ENCODE measurements at places on chromosomes 3 and 15. TPM values are rescaled to one million over a fixed set of nuclear protein-coding genes. Genes with fewer than 3 reads are reported as not detected.

- DNase-seq: no peak
Measured at GRCh38 chr15:25671132-25671531, 192.0 kb downstream of the ATP10A start.

GRCh38 chr3:41503998-41504623 is 304.8 kb downstream of the CTNNB1 start:
- DNase-seq: no peak

DNA sequence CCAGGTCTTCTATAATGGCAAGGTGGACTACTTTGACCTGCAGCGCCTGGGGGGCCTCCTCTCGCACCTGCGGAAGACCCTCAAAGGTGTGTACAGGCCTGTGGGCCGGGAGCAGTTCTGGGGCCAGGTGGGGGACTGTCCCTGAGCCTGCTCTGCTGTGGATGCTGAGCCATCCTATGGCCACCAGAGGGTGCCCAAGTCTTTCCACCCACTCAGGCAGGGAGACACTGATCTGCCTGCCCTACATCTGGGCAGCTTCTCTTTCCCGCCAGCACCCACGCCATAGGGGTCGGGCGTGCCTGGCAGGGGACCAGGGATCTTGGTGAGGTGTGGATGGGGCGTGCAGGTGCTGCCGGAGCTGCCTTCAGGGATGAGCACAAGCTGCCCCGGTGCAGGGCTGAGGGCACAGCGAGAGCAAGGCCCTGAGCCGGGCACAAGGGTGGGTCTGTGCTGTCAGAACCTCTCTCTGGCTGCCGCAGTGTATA is 14.1 kb downstream of the RNF123 start:
- peak; percentile 72 for DNase-seq

- no peak for DNase-seq
Measured at GRCh38 chr3:62723914-62724217, 151.3 kb downstream of the CADPS start.

GRCh38 chr15:99509686-99510461 is 55.9 kb upstream of the MEF2A start:
- DNase-seq: no peak

- no peak for DNase-seq
Measured at GRCh38 chr3:118618247-118619040, 416.2 kb downstream of the IGSF11 start.

DNA sequence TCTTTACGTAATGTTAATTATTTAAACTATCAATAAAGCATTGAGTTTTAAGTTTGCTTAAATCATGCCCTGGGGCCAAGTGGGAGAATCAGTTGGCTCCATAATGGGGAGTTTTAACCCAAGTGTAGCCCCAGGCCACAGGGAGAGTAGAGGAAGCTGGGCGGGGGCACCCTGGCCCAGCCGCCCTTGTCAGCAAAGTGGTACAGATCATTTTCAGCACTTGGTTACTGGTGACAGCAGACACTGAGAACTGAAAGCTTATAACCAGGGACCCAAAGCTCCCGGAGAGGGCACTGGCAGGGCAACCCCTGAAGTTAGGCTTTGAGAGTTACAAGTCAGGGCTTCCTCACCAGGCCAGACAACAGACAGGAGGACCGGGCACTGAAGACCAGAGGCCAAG is 90.6 kb downstream of the SEMA5B start:
- no peak for DNase-seq

GRCh38 chr3:129316248-129317013 is 37.8 kb downstream of the HMCES start:
- peak; percentile 93 for DNase-seq

GRCh38 chr3:81245501-81245900 is 515.9 kb downstream of the GBE1 start:
- no peak for DNase-seq

DNA sequence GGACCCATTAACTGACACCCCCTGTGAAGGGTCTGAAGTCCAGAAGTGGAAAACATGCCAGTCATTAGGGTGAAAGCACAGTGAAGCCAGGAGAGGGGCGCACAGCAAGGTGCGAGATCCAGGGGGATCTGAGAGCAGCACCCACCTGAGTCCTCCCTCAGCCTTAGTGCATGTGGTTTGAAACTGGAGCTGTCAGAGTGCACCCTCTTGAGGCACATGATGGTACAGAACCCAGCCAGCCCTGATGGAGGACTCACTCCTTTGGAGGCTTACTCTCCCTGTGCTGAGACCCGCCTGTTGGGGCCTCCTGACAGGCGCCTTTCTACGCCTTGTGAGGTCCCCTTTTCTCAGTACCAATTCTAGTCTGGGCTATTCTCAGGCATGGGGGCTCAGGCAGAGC is 77.8 kb downstream of the IL20RB start:
- no peak for DNase-seq

DNA sequence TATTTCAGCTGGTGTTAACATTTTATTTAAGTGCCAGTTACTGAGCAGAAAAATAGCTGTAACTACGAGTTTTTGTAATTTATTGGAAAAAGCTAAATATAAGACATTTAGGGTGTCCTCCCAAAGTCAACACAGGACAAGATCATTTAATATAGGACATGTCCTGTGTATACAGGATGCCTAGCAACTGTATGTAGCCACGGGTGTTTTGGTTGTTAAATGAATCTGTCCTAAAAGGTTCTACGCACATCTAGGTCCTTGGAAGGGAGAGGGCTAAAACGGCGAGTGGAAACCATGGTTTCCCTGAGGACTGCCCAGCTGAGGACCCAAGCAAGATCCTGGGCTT is 565 bp upstream of the ZNF621 start:
- DNase-seq: no peak

DNA sequence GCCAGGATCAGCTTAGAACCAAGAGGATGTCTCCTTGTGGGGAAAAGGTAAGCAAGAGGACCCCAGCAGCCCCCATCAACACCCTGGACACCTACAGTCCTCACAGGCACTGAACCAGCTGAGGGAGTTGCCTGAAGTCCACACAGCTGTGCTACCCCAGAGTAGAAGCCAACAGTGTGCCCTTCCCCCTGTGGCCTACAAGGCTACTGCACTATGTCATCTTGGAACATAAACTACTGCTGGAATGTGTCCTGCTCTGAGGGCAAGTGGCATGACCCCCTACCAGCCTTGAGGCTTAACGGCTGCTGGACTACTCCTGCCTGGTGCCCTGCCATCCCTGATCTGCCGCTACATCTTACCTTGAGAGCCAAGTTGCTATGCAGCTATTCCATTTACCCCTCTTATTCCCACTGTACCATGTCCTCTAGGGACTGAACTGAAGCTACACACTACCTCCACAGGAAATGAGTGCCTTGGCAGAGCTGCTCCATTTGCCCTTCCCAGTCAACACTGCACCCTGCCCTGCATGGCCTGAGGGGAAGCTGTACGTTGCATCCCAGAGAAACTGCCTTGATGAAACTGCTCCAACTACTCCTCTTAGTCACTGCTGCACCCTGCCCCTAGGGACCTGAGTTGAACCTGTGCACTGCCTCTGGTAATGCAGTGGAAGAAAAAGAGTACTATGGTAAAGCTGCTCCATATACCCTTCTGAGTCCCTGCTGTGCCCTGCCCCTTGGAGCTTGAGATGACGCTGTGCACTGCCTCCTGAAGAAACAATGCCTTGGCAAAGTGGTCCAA is 40.2 kb upstream of the ATP13A5 start:
- no peak for DNase-seq

DNA sequence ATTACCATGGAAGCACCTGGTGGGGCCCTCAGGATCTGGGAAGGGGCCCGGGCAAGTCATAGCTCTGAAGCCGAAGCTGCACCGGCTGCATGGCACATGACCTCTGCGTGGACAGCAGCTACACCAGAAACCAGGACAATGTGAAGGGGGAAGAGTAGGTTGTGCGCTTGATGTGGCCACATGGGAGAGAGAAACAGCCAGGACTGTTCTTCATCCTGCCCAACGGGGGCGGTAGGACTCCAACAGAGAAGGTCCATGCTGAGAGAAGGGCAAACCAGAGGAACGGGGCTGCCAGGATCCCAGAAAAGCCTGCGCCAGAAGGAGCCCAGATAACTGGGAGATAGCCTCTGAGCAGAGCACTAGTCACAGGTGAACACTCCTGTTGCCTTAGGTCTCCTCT is 54.9 kb upstream of the PRR20G start:
- DNase-seq: no peak

GRCh38 chr15:89195836-89196235 is 25.5 kb downstream of the RLBP1 start:
- DNase-seq: no peak

- no peak for DNase-seq
Measured at GRCh38 chr3:134904776-134905646, 110.0 kb downstream of the EPHB1 start.

- no peak for DNase-seq
Measured at GRCh38 chr3:140617135-140617534, 60.7 kb upstream of the TRIM42 start.

DNA sequence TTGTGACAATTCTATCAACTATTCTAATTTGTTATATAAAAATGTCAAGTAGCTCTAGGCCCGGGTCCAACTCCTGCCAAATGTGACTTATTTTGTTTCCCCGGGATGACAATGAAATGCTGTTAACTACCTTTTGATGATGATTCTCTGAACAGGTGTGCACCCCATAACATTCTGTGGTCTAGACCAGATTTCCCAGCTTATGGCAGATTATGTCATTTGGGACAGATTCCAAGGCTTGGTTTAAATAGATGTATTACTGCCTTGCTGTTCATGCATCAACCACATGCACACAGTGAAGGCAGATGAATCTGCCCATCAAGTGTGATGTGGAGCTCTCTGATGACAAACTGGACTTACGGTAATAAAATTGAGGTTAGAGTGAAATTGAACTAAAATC is 150.5 kb downstream of the MECOM start:
- DNase-seq: no peak

DNA sequence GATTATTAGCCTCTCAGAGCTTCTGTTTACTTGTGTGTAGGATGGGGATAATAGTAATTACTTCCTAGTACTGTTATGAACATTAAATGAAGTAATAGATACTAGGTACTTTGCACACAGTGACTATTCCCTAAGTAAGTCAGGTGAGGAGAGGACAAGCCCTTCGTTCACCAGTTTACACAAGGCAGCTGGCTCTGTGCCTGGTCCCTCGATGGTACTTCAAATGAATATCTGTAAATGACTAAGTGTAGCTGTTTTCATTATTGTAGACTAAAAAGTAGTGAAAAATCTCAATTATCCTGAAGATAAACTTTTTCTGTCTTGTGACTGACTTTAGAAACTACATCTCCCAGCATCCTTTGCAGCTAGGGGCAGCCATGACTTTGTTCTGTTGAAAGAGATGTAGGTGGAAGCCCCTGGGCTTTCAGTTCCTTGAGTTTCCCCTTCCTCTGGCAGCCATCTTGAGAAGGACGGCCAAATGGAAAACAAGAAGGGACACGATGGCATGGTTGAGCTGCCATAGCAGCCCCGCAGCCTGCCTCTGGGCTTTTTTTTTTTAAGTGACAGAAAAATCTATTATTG is 11.7 kb upstream of the WNT7A start:
- peak; percentile 23 for DNase-seq

GRCh38 chr3:152302521-152303021 is 33.8 kb downstream of the MBNL1 start:
- DNase-seq: no peak

GRCh38 chr3:96814651-96815567 is 515 bp downstream of the EPHA6 start:
- no peak for DNase-seq

DNA sequence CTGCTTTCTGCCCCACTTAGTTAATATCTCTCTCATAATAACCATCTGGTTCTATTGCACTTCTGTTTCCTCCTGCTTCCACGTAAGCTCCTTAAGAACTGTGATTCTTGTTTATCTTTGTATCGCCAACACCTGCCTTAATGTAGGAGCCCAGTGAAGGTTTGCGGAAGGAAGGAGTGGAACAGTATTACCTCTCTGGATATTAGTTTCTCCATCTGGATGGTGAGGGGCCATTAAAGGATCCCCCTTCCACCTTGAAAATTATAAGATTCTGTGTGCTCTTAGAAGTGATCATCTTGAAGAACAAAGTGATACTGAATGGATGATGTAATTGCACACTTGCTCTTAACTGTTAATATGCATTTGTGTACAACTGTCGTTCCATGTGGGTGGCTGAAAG is 2.2 kb downstream of the CHRNA5 start:
- DNase-seq: no peak

- DNase-seq: no peak
Measured at GRCh38 chr15:73941044-73941443, 14.8 kb downstream of the LOXL1 start.

GRCh38 chr15:29322415-29322814 is 52.8 kb upstream of the NSMCE3 start:
- DNase-seq: no peak

DNA sequence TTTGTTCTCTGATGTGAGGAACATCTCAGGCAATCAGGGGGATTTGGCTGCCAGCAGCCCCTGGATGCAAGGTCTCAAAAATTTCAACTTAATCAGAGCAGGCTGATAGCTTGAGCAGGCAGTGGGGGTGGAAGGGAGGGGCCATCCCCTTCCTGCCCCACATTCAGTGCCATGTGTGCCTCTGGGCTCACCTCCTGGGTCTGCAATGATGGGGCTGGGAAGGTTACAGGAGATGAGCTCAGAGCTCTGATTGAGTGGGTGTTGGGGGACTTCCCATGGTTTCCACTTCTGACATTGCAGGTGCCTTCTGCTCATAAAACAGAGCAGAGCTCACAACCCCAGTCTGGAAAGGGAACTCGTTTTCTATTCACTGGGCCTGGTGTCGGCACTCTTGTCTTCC is 37.0 kb downstream of the PARP16 start:
- peak; percentile 79 for DNase-seq

DNA sequence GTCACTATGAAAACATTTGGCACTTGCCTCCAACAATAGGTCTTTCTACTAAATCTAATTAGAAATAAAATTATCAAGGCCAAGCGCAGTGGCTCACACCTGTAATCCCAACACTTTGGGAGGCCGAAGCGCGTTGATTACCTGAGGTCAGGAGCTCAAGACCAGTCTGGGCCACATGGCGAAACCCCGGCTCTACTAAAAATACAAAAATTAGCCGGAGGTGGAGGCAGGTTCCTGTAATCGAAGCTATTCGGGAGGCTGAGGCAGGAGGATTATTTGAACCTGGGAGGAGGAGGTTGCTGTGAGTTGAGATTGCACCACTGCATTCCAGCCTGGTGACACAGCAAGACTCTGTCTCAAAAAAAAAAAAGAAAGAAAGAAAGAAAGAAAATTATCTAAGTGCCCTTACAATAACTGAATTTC is 1.6 kb upstream of the PLD1 start:
- DNase-seq: no peak

The RBP2 gene
- total RNA-seq: not detected

The CPB1 gene
- total RNA-seq: not detected

The TOPAZ1 gene
- total RNA-seq: not detected

The SLC51B gene
- total RNA-seq: not detected

The GAP43 gene
- not detected for total RNA-seq

The PTPN23 gene
- total RNA-seq: 38.8 TPM

The NRG4 gene
- total RNA-seq: not detected
